ENCODE measurements at places on chromosomes 6 and 20.

DNA sequence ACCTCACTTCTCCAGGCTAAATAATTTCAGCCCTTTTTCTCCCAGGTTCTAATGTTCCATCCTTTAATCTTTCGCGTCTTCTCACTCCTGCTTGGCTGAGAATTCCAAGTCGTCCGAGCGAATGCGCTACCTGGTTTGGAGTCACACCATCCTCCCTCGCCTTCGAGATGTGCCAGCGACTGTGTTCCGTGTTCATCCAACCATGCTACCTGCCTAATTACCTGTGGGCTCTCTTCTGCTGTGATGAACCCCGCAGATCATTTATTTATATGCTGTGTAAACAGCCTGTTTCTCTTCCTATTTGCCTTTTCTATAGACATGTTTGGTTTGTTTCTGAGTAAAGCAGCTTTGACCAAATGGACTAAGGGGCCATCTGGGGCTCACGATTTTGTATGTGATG is 83.5 kb upstream of the TMEM181 start:
- DNase-seq: no peak

- no peak for DNase-seq
Measured at GRCh38 chr6:87139236-87139635, 16.1 kb upstream of the ZNF292 start.

DNA sequence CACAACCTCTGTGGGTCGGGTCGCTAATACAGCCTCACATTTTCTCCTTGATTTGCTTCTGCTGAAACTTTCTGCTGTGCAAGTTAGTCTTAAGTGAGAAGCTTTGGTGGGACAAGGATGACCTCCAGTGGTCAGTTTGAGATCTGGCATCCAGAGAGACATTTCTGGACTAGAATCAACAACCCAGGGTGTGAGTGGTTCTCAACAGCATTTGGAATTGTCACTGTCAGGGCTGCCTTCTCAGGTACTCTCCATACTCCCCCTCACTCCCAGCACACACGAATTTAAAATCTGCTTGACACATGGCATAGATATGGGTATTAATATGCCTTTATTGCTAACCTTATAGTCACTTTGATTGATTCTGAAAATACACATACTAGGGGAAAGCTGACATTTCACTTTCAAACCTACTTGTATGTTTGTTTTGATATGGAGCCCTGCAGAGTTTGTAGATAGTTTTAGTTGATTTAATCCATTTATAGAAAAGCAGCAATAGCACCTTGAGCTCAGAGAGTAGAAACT is 13.2 kb downstream of the OTOR start:
- peak; percentile 3 for DNase-seq

GRCh38 chr20:45946149-45946970 is 11.9 kb downstream of the PCIF1 start:
- peak; percentile 44 for DNase-seq

DNA sequence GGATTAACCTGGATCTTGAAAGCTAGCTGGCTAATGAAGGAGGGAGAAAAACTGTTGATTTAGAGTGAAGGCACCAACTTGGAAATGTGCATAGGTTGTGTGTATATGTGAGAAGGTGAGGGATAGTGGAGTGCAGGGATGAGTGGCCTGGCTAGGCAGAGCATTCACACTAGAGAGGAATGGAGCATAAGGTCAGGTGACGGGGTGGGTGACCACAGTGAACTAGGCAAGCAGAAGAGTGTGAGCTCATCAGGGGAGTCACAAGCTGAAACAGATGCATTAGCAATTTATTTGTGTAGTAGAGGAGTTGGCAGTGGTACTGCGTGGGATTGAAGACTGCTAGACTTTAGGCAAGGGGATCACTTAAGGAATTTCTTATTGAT is 10.5 kb downstream of the ANKRD66 start:
- no peak for DNase-seq

DNA sequence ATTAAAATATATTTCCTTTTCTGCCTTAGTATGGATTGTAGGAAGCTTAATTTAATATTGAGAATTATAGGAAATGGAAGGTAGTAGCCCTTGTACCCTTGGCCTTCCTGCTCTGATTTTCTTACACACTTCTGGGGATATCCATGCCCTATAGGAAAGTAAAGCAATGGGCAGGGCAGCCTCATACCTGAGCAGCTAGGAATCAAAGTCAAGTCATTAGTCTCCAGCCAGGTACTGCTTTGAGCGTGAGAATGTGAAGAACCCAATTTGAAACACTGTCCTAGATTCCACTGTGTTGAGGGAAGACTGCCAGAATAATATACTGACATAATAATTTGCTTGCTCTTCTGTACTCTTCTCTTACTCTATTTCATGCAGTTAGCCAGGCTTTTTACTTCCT is 51.0 kb upstream of the L3MBTL3 start:
- DNase-seq: no peak

All from stimulated activated CD8-positive, alpha-beta memory T cell treated with anti-CD3 and anti-CD28 coated beads, Interleukin-4, amount 100 ng/mL, for 1 hour (primary cell).